A549 treated with GW870086 at 1 μM for 4 hours (cell line): ENCODE measurements at places on chromosomes 1 and 21. TPM values are rescaled to one million over a fixed set of nuclear protein-coding genes. Genes with fewer than 3 reads are reported as not detected.

KRTAP19-3 gene
- not detected in 5 replicates for total RNA-seq

GJA5 gene
- total RNA-seq = 0.05 to 0.09 TPM in 2 of 5 replicates, not detected in the others

TRIM46 gene
- total RNA-seq = 1.8 to 2.9 TPM (median 2.6 TPM) in 5 replicates

SPRR2G gene
- total RNA-seq = not detected in 5 replicates

SCMH1 gene
- 10.8 to 13.9 TPM (median 12.9 TPM) in 5 replicates for total RNA-seq

FMN2 gene
- total RNA-seq = 3.7 to 5.5 TPM (median 4.9 TPM) in 5 replicates

TMEM59 gene
- total RNA-seq = 112 to 126 TPM (median 118 TPM) in 5 replicates

VASH2 gene
- 2.6 to 4.7 TPM (median 3.6 TPM) in 5 replicates for total RNA-seq

S100A3 gene
- 104 to 121 TPM (median 120 TPM) in 5 replicates for total RNA-seq

NBPF6 gene
- 0.19 TPM in 1 of 5 replicates, not detected in the others for total RNA-seq

PTAFR gene
- total RNA-seq = 0.09 to 0.27 TPM (median 0.23 TPM) in 5 replicates

NLRP3 gene
- not detected in 5 replicates for total RNA-seq

NR1I3 gene
- 0.26 TPM in 1 of 5 replicates, not detected in the others for total RNA-seq

LIN28A gene
- total RNA-seq = 0.03 TPM in 1 of 5 replicates, not detected in the others

C1orf141 gene
- total RNA-seq = not detected in 5 replicates

ARMH1 gene
- 0.38 to 1.1 TPM (median 0.54 TPM) in 5 replicates for total RNA-seq

HSD3B2 gene
- not detected in 5 replicates for total RNA-seq

FGGY gene
- 2.2 to 3.2 TPM (median 2.4 TPM) in 5 replicates for total RNA-seq

CD160 gene
- not detected in 5 replicates for total RNA-seq
